Stimulated activated CD8-positive, alpha-beta memory T cell treated with anti-CD3 and anti-CD28 coated beads, Interleukin-15, amount 100 ng/mL, for 24 hours (primary cell): ENCODE measurements at places on chromosomes 2 and 18.
A peak's percentile ranks its signal among the peaks of the same experiment; 100 is the strongest.

- no peak for DNase-seq
These were observed 289.8 kb upstream of the EPAS1 start for GRCh38 chr2:46007412-46007811.

DNA sequence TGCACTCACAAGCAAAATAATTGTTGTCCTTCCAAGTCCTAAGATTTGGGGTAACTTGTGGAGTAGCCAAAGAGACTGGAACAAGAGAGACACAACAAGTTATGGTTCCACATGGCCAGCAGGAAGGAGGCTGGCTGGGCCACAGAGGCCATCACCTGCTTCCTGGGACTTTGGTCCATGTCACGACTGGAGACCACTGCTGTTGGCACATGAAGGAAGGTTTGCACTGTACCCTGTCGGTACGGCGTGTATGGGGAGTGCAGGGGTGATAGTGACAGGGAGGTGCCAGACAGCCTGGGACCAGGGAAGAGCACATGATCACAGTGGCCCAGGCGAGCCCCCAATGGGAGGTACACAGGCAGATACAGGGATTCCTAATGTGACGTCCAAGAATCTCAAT is 15.5 kb downstream of the SLC66A2 start:
- no peak for DNase-seq

DNA sequence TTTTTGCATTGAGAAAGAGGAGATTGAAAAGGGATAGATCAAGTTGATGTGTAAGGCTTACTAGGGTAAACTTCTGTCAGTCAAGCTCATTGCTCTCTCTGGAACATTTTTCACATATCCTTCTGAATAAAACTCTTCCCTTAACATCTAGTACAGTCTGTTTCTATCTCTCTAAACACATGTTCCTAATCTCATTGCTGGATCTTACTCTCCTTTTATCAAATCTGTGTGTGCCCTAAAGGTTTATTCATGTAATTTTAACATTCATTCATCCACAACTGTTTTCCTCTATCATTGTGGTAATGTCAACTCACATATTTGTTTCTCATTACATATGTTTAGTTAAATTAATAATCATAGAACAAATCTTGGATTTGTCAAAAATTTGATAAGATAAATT is 277.9 kb upstream of the GULP1 start:
- no peak for DNase-seq

DNA sequence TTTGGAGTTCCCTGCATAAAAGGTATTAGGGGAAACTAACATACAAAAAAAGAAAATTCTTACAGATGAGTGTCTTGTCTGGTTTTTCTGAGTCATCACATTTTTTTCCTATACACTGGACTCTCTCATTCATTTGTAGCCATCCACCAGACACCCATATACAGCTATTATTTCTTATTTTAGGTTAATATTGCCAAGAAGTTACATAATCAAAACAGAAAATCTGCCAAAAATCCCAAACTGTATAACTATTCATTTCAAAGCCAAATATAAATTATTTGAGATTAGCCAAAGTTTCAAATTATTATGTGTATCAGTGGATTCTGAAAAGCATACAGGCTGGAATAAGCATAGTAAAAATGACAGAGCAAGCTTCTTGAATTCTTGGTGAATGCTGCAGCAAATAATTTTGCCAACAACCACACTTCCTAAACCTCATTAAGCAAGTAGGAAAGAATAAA is 191.2 kb downstream of the NCKAP5 start:
- no peak for DNase-seq

DNA sequence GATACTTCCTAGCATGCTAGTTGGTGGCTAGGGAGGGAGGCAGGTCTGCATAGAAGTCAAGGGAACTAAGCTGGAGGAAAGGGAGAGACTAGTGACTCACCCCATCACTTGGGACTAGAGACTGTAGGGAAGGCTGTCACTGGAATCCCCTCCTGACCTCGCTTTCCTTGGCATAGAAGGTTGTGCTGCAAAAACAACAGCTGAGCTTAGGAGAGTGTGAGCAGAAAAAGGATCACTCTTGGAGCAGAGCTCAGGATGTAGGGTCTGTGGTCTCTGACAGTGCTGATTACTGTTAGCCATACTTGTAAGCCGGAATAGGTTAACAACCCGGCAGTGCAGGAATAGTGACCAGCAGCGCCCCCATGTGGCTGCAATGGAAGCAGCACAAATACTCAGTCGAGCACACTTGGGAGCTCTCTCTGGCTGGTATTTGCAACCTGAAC is 66.9 kb upstream of the SMAD2 start:
- no peak for DNase-seq

- DNase-seq: no peak
These were observed 248.9 kb downstream of the TDRD15 start for GRCh38 chr2:21372654-21373053.

- no peak for DNase-seq
These were observed 21.0 kb upstream of the SANBR start for GRCh38 chr2:61044636-61045035.

DNA sequence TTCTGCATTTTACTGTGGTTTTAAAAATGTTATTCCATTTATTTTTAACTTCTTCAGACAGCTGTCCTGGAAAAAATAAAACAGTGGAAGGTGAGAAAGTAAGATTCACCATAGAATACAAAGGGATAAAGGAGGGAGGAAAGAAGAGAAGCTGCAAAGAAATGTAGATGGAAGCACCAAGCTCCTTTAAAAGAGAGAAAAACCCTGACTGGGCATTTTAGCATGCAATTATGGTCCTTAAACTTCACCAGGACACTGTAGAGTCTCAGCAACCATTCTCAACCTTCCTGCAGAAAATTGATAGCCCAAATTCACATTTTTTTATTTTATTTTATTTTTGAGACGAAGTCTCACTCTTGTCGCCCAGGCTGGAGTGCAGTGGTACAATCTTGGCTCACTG is 11.6 kb upstream of the ANKRD44 start:
- DNase-seq: no peak

GRCh38 chr2:201008296-201008829 is 44.9 kb upstream of the ORC2 start:
- no peak for DNase-seq

- peak; percentile 22 for DNase-seq
These were observed 575 bp downstream of the HSPD1 start for GRCh38 chr2:197498937-197499593.

GRCh38 chr2:98488252-98488651 is 43.6 kb downstream of the INPP4A start:
- DNase-seq: no peak

- DNase-seq: no peak
These were observed 7.4 kb downstream of the UGT1A6 start for GRCh38 chr2:233700028-233700635.

DNA sequence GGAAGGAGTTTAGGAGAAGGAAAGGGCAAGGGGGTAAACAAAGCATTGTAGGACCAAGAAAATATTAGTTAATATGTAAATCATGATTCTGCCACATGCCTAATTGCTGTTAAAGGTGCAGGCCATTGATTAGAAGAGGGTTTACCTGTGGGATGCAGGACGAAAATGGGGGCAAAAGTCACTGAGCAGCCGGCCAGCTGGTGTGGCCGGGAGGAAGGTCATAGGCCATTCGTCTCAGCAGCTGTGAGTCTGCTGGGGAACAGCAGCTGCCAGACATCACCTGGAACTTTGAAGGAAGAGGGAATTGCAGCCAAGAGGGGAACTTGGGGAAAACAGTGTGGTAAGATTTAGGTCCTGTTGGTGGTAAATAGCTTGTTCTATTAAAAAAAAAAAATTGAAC is 184.4 kb downstream of the DYSF start:
- no peak for DNase-seq

GRCh38 chr2:7411691-7412090 is 494.5 kb downstream of the RNF144A start:
- DNase-seq: no peak

GRCh38 chr2:186891185-186891621 is 42.2 kb upstream of the ZSWIM2 start:
- no peak for DNase-seq

DNA sequence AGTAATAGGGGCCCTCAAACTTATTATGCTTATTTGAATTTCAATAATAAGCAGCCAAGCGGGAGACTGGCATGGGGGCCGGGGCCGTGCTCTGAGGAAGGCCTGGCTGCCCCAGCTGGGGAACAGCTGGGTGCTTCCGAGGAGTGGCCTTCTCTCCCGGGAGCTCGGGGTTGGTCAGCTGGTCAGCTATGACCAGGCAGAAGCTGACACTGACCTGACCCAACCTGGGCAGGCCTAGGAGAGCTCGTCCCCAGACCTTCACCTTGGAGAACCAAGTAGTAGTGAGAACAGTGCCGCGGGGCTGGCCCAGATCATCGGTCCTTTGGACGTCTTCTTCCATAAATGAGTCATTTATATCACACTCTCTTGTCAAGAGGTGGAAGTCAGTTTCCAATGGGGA is 36.1 kb downstream of the RRM2 start:
- DNase-seq: no peak

- no peak for DNase-seq
These were observed 165.0 kb downstream of the ANTXR1 start for GRCh38 chr2:69177785-69178636.

GRCh38 chr18:4842751-4843150 is 354.3 kb downstream of the AKAIN1 start:
- DNase-seq: no peak

DNA sequence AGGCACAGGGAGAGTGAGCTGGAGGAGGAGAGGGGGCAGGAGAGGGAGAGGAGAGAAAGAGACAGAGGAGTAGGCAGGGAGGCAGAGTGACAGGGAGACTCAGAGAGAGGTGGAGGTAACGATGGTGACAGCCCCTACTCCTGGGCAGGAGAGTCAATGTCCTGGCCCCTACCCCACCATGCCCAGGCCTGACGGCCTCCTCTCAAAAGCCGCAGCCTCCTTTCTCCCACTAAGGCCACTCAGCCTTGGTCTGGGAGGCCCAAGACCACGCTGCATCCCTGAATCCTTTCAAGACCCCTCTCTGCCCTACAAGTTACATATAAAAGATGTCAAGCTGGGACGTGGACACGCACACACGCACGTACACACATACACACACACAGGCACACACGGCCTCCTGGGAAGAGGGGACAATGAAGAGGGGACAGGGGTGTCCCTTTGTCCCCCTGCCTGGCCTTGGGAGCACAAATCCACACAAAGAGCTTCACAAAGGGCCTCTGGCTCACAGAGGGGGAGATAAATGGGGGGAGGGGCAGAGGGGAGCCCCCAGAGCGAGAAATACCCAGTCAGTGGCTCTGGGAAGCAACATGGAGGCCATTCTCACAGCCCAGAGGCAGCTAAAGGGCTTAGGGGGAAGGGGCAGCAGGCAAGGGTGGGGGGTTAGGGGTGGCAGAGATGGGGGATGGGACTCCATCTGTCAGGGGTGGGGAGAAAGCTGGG is 19.5 kb upstream of the TNS1 start:
- no peak for DNase-seq

- DNase-seq: no peak
These were observed 7.1 kb upstream of the NABP1 start for GRCh38 chr2:191670787-191671186.

- no peak for DNase-seq
These were observed 29.1 kb upstream of the ASB18 start for GRCh38 chr2:236293241-236293810.

GRCh38 chr2:223044916-223045700 is 6.9 kb upstream of the KCNE4 start:
- DNase-seq: no peak

GRCh38 chr2:84940831-84941412 is 30.0 kb upstream of the KCMF1 start:
- DNase-seq: no peak

GRCh38 chr2:105862843-105863242 is 118.1 kb downstream of the NCK2 start:
- DNase-seq: no peak
